ENCODE measurements at places on chromosomes 1 and 21.

DNA sequence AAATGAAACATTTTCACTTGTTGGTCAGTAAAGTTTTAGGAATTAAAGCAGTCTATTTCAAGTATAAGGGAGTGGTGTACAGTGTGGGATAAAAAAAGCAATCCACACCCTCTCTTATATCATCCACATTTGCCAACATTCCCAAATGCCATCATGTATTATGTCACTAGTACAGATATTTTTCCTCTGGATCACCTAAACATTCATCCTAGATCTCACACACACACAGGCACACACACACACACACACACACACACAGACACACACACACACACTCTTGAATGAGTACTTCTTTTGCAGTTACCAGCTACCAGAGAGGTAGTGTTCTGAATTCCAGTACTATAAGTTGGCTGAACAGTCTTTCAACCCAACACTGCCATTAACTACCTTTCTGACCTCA is 1369.1 kb upstream of the ADGRL4 start:
- no peak for DNase-seq

DNA sequence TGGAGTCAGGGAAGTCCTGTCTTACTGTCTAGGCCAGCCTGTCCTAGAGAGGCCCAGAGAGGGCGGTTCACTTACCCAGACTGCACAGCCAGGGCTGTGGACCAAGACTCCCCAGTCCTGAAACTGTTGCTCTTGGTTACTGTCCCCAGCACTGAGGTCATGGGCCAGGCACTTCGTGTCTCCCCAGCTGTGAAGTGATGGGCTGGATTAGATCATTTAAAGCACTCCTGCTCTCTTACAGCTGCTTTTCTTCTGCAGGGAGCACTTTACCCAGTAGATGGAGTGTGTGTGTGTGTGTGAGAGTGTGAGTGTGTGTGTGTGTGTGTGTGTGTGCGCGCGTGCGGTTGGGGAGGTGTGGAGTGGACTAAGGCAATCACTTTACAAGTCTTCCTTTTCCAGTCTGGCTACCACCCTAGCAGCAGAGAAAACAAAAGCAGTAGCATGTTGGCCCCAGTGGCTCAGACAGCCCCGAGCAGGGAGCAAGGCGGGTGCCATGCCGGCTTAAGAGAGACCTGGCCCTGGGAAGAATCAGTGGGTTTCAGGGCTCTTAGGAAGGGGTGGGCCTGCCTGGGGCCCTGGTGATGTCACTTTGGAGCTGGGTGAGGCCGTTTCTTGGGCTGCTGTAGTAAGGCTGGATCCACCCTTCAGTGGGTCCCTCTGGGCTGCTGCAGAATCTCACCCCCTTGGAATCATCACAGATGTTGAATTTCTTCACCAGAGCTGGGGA is 2.4 kb downstream of the SPSB1 start:
- DNase-seq, result no peak

- no peak for DNase-seq
Observed at GRCh38 chr21:36965720-36966065, 776 bp downstream of the HLCS start.

DNA sequence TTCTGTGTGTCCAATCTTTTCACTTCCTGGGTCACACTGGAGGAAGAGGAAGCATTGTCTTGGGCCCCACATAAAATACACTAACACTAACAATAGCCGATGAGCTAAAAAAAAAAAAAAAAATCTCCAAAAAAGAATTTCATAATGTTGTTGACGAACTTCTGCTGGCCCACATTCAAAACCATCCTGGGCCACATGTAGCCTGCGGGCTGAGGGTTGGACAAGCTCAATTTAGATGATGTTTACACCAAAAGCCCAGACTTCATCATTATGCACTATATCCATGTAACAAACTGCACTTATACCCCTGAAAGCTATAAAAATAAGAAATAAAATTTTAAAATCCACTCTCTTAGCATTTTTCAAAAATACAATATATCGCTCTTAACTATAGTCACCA is 187.8 kb upstream of the PTBP2 start:
- DNase-seq, result no peak

DNA sequence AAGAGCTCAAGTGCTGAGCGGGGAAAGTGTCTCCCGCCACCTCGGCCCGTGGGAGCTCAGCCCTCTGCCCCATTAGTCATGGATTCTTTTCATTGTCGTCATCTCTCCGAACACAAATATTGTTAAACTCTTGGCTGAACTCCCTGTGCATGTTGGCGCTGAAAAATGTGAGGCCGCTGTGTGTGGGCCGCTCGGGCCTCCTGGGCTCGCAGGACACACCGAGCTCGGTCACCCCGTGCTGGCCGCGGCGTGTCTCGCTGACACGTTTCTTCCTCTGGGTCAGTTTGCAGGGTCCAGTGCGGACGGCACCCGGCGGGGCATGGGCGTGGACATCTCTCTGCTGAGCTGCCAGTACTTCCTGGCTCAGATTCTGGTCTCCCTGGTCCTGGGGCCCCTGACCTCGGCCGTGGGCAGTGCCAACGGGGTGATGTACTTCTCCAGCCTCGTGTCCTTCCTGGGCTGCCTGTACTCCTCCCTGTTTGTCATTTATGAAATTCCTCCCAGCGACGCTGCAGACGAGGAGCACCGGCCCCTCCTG is 25.6 kb downstream of the SLC45A1 start:
- DNase-seq, result no peak

DNA sequence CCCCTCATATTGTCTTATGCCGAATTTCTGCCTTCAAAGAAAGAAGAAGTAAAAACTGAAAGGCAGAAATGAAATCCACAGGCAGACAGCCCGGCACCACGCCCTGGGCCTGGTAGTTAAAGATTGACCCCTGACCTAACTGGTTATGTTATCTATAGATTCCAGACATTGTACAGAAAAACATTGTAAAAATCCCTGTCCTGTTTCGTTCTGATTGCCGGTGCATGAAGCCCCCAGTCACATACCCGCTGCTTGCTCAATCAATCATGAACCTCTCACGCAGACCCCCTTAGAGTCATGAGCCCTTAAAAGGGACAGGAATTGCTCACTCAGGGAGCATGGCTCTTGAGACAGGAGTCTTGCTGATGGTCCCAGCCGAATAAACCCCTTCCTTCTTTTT is 49.3 kb downstream of the JMJD4 start:
- no peak for DNase-seq

DNA sequence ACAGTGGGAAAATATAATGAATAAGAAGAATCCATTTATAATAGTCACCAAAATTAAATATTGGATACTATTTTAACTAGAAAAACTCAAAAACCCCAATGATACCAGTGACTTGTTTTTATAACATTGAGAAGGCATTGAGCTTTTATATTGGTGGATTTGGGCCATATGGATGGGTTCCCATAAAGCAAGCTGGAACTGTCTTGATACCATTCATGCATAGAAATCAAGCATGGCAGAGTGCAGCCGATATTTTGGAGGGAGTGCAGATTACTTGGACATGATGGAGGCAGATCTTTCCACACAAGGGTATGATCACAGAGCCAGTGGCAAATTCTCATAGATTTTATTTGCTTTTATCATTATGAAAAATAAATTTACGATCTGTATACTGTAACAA is 3.8 kb upstream of the RWDD3 start:
- no peak for DNase-seq

DNA sequence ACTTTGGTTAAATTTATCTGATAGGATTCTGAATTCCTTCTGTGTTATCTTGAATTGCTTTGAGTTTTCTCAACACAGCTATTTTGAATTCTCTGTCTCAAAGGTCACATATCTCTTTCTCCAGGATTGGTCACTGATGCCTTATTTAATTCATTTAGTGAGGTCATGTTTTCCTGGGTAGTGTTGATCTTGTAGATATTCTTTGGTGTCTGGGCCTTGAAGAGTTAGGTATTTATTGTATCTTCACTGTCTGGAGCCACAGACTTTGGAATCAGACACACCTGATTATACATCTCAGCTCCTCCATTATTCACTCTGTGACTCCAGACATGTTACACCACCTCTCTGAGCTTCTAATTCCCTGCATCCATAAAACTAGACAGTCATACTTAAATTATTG is 34.2 kb upstream of the ETS2 start:
- no peak for DNase-seq

GRCh38 chr1:232655746-232656085 is 25.8 kb upstream of the SIPA1L2 start:
- no peak for DNase-seq

- DNase-seq, result no peak
Observed at GRCh38 chr1:247387565-247387964, 28.4 kb upstream of the NLRP3 start.

DNA sequence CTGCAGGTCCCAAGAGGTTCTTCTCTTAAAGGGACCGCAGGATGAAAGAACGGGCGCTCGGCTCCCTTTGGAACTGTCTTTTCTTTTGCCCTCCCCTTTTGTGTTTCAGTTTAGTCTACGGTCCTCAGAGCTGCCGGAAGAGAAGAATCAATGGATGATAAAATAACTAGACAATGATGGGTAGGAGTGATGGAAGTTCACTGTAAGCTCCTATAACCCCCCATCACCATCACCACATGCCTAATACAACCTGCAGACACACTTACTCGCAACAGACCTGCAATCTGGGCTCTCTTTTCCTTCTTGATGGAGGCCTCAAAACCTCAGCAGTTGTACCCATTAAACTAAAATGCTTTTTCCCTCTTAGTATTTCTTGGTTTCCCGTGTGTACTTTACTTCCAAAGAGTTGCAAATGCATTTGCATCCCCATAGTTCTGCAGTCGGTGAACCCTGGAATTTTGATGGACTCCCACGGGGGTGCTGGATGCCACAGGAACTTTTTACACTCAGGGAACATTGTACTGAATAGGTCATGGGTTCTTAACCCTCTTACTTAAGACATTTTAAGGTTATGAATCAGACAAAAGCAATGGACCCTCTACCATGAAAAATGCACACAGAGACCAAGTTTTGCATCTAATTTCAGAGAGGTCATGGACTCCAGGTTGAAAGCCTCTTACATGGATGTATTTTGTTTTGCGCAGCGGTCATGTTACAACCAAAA is 633 bp upstream of the RFX5 start:
- no peak for DNase-seq

GRCh38 chr1:217004776-217005436 is 281.7 kb upstream of the ESRRG start:
- no peak for DNase-seq

GRCh38 chr1:109649491-109649914 is 6.4 kb upstream of the GSTM4 start:
- DNase-seq, result no peak

- no peak for DNase-seq
Observed at GRCh38 chr1:151970626-151971025, 23.0 kb downstream of the S100A10 start.

DNA sequence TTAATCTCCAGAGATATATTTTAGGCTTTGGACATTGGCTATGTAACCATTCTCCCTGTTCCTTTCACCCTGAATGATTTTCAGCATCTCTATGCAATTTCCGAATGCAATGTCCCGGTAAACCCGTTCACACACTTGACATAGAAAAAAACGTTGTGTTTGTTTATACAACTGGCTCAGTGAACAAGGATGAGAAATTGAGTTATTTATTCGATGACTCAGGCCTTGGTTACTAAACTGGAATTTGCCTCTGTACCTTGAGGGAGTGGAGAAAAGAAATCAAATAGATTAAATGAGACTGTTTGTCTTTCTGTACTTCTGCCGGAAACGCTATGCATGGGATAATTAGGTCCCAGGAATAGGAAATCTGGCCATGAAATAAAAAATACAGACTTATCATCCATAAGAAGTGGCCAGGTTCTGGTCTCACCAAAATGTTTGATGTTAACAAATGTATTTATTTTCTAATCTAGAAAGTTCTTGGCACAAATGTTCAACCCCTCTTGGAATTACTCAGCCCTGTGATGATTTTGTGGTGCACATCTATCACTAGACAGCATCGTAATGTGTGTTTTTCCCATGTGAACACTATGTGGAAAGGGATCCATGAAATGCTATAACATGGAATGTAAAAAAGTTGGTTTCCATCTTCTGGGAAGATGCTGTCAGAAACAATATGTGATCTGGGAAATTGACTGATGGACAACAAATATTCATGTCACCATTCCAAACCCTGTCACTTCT is 253.9 kb downstream of the DUSP10 start:
- DNase-seq, result no peak

GRCh38 chr1:93756657-93757056 is 75.0 kb upstream of the BCAR3 start:
- no peak for DNase-seq

DNA sequence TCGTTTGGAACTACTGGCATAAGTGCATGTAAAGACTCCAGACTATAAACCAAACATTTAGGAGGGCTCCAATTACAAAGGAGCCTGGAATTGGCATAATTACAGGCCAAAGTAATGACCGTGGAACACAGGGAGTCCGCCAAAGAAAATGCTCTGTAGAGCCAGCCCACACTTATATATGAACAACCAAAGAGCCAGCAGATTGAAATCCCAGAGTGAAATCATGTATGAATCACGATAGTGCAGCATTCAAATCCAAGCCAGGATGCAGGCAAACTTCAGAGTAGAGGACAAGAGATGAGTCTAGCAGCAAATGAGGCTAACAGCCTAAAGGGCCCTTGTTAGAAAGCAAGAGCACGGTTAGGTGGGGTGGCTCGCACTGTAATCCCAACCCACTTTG is 13.1 kb downstream of the VPS26C start:
- no peak for DNase-seq

DNA sequence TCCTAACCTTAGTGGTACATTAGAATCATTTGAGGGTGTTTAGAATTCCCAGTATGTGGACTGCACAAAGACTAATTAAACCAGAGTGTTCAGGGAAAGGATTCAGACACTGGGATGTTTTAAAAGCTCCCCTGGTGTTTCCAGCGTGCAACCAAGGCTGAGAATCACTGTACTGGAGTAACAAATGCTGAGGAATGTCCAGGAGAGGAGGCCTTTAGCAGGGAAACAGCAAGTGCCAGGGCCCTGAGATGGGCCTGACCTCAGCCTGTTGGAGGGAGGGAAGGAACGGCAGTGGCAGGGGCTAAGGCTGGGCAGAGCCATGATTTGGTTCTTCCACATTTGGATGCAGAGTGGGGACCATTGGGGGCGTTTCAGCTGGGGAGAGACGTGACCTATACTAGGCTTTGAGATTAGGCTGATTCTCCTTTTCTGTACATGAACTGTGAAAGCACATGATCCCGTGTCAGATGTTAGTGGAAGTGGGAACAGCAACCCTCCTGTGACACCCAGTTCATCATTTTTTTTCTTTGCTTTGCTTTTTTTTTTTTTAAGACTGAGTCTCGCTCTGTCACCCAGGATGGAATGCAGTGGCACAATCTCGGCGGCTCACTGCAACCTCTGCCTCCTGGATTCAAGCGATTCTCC is 49.3 kb downstream of the KANK4 start:
- no peak for DNase-seq

DNA sequence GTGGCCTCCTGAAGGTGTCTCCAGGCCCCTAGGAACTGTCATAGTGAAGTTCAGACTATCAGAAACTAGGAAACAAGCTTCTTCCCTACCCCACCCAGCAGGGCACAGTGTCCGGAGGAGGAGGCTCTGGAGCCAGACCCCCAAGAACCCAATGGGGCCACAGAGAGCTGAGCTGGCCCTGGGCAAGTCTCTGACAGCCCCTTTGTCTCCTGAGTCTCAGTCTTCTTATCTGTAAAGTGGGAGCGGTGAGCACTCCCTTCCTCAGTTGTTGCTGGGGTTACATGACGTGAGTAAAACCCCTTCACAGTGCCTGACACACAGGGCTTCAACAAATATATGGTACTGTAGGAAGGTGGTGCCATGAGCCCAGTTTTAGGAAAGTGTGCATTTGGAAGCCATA is 675.8 kb downstream of the MATN1 start:
- DNase-seq, result no peak

Measured in stimulated activated CD4-positive, alpha-beta T cell treated with anti-CD3 and anti-CD28 coated beads, Interleukin-1b, Interleukin-23, amount 100 ng/mL, for 1 hour (primary cell).